ENCODE measurements at places on chromosomes 7 and 10.

- no peak for DNase-seq
Observed at GRCh38 chr7:97772045-97772901, 40.4 kb downstream of the TAC1 start.

DNA sequence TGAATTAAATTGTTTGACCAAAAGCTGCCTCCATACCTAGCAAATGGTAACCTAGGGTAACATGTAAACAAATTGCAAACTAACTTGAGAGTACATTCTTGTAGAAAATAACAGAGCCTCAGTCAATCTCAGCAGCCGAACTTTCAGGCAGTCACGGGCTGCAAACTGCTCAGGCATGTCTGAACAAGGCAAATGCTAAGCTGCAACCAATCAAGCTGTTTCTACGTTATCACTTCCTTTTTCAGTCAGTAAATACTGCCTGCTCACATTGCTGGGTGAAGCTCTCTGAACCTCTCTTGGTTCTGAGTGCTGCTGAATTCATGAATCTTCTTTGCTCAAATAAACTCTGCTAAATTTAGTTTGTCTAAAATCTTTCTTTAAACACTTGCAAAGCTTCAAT lies 1212.4 kb downstream of the SORCS1 start:
- DNase-seq = peak; percentile 32

DNA sequence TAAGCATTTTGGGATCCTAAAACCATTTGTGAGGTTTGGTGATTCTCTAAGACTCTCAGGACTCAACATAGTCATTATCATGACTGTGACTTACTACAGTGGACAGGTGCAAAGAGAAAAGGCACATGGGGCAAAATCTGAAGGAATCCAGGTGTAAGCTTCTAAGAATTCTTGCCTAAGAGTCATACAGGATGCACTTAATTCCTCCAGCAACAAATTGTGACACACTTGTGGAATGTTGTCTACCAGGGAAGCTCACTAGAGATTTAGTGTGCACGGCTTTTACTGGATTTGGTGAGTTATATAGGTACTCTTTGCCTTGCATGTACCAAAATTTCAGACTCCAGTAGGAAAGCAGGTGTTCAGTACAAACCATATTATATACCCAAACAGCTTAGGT lies 47.9 kb downstream of the WAC start:
- no peak for DNase-seq

GRCh38 chr10:62384057-62384446 lies 9.9 kb downstream of the ZNF365 start:
- DNase-seq = no peak

DNA sequence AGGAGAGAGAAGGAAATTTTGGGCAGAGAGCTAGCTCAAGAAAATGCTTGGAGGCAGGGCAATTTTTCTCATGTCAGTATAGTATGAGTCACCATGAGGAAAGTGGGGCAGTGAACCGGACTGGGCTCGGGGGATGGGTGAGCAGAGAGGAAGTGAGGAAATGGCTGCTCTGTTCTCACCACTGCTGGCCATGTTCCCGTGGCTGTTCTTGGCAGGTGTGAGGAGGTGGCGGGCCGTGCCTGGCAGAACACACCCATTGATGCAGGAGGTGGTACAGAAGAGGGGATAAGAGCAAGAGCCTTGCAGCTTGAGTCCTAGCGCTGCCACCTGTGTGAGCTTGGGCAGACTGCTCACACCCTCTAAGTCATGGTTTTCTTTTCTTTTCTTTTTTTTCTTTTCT lies 304.4 kb upstream of the LYZL1 start:
- DNase-seq = peak; percentile 4

DNA sequence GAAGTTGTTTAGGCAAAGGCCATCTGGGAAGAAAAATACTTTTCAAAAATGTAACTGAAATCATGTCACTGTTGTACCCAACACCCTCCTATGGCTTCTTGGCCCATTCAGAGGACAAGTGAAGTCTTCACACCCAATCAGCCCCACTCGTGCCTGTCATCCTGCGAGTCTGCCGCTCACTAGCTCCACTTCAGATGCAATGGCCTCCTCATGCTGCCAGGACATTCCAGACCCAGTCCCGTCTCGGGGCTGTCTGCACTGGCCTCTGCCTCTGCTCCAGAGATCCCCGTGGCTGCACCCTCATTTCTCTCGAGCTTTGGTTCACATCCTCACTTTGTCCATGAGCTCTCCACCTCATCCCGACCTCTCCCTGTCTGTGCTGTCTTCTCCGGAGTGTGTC lies 227.1 kb downstream of the KCNMA1 start:
- no peak for DNase-seq

DNA sequence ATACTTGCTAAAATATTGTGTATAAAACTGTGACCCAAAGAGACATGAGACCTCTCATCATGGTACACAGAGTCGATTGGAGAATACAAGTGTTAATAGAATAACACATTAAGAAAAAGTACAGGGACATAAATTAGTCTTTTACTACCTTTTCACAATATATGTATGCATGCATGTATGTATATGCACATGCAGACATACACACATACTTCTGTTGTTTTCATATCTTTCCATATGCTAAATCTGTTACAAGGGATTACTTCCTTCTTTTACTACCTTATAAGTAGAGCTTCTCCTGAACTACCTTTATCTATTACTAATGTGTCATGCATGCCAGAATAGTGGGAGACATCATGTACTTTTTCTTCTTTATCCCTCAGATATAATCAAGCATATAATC lies 131.6 kb downstream of the GPR158 start:
- DNase-seq = no peak

- no peak for DNase-seq
Observed at GRCh38 chr7:87451187-87451586, 24.3 kb downstream of the ABCB4 start.

- no peak for DNase-seq
Observed at GRCh38 chr7:27515933-27516332, 146.8 kb downstream of the HIBADH start.

DNA sequence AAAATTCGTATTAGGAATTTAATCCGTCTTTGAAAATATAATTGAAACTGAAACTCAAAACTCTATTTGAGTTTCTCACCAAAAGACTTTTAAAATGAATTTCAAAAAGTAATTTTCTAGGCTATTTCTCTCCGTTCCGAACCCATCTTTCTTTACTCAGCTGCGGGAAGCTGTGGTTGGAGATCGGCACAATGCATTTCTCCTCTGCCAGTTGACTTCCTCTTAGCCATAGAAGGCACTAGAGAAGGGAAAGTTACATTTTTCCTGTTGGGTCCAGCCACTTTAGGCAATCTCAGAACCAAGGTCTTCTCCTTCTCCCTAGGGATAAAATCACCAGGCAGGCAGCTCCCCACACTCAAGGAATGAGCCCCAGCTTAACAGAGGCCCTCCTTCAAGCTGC lies 133.6 kb upstream of the COL1A2 start:
- DNase-seq = no peak

- peak; percentile 25 for DNase-seq
Observed at GRCh38 chr10:122245136-122245535, 26.0 kb upstream of the BTBD16 start.

- no peak for DNase-seq
Observed at GRCh38 chr10:122281018-122281626, 10.0 kb downstream of the BTBD16 start.

DNA sequence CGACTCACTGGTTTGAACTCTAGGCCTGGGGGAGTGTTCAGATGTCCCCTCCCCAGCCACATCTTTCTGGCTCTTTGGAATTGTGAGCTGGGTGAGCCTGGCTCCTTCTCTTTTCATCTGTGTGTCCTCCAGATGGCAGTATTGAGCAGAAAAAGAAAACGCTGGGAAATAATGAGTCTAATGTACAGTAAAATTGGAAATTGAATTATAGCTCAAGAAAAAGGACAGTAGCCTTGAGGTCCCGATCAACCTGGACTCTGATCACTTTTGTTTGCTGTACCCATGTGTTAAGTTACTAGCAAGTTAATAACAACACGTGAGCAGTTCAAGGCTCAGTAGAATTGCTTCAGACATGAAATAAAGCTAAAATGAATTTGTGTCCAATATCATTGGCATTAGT lies 77.9 kb downstream of the SNX10 start:
- peak; percentile 58 for DNase-seq

GRCh38 chr10:71675295-71675970 lies 44.1 kb downstream of the C10orf105 start:
- DNase-seq = no peak

- DNase-seq = no peak
Observed at GRCh38 chr7:42753367-42753766, 158.5 kb downstream of the C7orf25 start.

GRCh38 chr7:32043688-32044087 lies 26.5 kb downstream of the PDE1C start:
- no peak for DNase-seq
